ENCODE measurements at places on chromosomes 5 and 9. TPM values are rescaled to one million over a fixed set of nuclear protein-coding genes. Genes with fewer than 3 reads are reported as not detected.

Gene SLC27A6
- 0.15 TPM for total RNA-seq

Gene ST8SIA4
- 20.5 TPM for total RNA-seq

Gene NR5A1
- total RNA-seq = not detected

Gene SLC36A2
- not detected for total RNA-seq

Gene MUSK
- 3.2 TPM for total RNA-seq

Gene RFESD
- total RNA-seq = 1.7 TPM

Gene FOXD4
- 0.32 TPM for total RNA-seq

Gene PHF24
- total RNA-seq = 1.3 TPM

Gene FANCC
- total RNA-seq = 11.3 TPM

Gene PFN3
- not detected for total RNA-seq

All from lower lobe of right lung (tissue), 2 donors.